ENCODE measurements at places on chromosomes 4 and X.
A peak's percentile ranks its signal among the peaks of the same experiment; 100 is the strongest.

- DNase-seq: no peak
These were observed 269.2 kb upstream of the DDX53 start for GRCh38 chrX:22730542-22730941.

- no peak for DNase-seq
These were observed 54.6 kb downstream of the C4orf50 start for GRCh38 chr4:5963611-5964010.

DNA sequence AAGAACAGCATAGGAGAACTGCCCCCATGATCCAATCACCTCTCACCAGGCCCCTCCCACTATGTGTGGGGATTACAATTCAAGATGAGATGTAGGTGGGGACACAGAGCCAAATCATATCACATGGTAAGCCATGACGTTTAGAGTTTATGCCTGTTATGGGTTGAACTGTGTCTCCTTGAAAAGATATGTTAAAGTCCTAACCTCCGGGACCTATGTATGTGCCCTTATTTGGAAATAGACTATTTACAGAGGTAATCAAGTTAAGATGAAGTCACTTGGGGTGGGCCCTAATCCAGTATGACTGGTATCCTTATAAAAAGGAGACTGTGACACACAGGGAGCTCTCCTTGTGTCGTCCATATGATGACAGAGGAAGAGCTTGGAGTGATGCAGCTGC is 25.2 kb upstream of the SLC2A9 start:
- DNase-seq: no peak

GRCh38 chr4:111120191-111120590 is 497.3 kb upstream of the PITX2 start:
- DNase-seq: no peak

- DNase-seq: no peak
These were observed 361.1 kb downstream of the TRAM1L1 start for GRCh38 chr4:116724249-116724648.

DNA sequence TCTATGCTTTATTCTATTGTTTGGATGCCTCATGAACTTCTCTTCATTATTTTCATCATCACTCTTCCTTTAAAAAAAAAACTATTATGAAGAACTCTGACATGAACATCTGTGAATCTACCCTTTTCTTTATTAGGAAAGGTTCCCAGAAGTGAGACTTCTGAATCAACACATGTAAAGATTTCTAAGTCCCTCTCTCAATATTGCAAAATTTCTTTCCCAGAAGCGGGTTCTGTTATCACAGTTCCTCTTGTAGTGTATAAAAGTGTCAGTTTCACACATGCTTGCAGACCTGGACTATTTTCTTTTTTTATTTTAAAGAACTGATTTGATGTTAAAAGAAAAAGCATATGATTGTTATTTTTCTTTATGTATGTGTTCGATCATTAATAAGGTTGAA is 330.8 kb upstream of the KLF3 start:
- DNase-seq: no peak

DNA sequence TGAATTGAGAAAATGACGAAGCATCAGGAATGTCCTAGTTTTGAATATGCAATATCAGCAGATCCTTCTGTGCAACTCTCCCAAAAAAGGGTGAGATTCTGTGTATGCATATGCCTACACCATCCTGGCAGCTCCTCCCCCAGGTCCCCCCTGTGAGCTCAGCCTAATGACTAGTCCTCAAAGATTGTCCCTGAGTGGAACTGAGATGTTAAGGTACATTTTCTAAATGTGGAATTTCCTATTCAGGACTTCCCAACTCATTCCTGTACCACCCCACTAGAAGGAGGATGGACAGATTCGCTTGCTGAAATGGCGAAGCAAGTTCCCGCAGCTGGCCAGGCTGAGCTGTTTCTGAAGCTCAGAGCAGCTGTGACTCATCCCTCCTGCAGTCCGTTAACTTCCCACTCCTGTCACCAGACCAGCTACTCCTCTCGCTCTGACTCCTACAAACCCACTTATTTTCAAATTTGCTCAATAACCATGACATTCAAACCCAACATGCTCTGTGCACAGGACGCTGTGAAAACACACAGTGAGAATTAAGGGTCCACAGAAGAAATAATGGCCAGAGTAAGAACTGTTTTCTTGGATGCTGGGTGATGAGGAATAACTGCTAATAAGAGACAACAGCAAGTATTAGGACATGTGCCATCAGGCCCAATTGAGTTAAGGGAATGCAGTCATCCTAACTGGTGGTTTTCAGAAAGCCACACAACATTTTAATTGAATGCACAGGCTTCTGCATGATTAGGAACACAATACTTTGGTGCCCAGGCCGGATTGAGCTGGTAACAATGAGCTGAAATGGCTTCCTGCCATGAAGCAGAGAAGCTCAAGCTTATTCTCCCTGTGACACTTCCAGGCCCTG is 40.0 kb upstream of the IRF2 start:
- no peak for DNase-seq

DNA sequence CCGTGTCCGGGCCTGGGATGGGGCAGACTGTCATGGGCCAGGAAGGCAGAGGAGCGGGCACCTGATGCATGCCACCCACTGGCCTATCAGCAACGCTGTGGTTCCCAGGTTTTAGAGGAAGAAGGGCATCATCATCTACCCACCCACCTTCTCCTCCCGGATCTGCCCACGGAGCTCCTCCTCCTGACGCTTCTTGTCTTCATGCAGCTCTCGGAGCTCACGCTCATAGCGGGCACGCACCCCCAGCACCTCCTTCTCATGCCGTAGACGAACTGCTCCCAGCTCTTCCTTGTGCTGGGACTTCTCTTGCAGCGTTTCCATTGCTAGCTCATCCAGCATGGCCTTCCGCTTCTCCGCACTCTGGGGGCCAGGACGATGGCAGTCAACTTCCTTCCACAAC is 11.4 kb upstream of the KCND1 start:
- no peak for DNase-seq

DNA sequence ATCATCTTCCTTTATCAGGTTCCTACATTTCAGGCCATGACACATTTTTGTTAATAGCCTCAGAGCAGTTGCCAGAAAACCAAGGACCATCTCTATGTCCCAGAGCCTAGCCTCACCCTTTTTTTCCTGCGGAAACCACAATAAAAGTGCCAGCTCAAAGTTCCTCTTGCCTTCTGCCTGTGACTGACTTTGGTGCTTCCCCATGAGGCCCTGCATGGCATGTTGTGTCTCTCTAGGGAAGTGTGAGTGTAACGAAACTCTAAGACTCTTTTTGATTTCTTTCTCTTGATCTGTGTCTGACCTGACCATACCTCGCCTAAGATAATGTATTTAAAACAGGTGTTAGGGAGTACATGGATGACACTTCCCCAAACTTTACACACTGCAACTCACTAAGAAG is 642.3 kb upstream of the BOD1L1 start:
- DNase-seq: no peak

DNA sequence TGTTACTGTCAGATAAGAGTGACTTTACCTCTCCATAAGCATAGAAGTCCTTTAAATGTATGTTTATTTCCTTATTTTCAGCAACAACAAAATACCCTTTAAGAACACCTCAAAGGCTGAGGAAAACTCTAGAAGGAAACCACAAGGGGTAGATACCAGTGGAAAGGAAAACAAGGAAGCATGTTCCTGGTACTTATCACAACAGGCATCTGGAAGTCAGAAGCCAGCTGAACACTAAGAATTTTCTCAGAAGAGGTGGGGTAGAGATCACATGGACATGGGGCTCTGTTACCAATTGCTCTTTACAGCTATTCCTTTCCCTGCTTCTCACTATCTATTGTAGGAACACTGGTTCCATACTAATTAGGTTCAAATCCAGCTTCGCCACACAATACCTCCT is 51.5 kb upstream of the BEND2 start:
- no peak for DNase-seq

- DNase-seq: no peak
These were observed 453.1 kb downstream of the CCSER1 start for GRCh38 chr4:90580326-90580725.

- DNase-seq: peak; percentile 10
These were observed 824.0 kb downstream of the RAPGEF2 start for GRCh38 chr4:159926871-159927270.

DNA sequence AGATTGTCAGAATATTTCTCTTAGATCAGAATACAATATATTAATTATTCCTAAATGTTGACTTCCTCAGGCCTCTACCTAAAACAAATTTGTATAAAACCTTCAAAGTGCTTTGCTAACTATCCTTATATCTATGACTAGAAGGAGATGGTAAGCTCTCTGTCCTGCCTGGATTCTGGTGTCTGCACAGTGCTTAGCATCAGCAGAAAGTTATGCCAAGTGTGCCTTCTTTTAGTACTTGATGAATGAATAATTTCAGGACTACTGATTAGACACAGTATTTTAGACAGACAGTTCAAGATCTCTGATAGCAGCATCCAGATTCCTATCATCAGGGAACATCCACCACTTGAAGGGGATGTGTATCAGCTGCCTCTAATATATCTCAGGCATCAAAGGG is 242.4 kb upstream of the TLL1 start:
- no peak for DNase-seq

DNA sequence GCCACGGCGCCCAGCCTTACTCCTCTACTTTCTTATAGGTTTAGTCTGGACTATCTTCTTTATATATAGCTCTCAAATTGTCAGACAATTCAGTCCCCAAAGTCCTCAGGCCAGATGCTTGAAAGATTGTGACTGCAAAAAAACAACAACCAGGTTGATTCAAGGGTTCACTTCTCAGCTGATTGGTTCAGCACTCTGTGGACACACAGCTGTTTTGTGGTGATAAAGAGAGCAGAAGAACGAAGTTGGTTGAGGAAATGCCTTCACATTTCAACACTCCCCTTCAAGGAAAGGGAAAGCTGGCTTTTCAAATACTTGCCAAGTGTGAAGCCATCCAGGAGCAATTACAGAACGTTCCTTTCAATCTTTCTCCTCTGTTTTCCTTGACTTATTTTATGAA is 166.8 kb downstream of the SHROOM3 start:
- DNase-seq: no peak

GRCh38 chr4:146255463-146255862 is 41.1 kb downstream of the REELD1 start:
- DNase-seq: no peak

- DNase-seq: no peak
These were observed 67.3 kb downstream of the AFAP1 start for GRCh38 chr4:7872264-7872771.

DNA sequence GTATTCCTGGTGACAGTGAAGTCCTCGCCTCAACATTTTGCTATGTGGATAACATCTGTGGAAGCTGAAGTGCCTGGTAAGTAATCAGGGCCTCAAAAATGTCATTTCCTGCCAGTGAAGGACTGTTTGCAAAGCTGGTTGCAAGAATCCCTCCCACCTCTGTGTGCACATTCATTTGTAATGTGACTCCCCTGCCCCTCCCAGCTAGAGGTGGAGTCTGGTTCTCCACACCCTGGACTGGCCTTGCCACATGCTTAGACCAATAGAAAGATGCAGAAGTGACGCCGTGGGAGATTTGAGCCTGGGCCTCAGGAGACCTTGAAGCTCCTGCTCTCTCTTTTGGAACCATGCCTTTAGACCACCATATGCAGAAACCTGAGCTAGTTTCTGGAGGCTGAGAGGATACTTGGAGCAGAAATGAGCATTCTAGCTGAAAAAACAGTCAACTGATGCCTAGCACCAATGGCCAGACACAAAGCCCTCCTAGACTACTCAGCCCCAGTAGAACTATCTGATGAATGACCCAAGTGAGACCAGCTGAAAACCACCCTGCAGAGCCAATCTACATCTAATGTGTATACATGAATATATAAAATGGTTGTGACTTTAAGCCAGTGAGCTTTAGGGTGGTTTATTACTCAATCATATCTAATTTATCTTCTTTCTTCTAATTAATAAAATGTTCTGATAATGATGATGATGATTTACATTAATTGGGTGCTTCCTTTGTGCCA is 47.8 kb upstream of the CRMP1 start:
- peak; percentile 13 for DNase-seq

GRCh38 chrX:15643786-15644559 is 20.6 kb downstream of the CLTRN start:
- DNase-seq: no peak

- DNase-seq: no peak
These were observed 20.0 kb downstream of the MID2 start for GRCh38 chrX:107845625-107846024.

- no peak for DNase-seq
These were observed 190.1 kb upstream of the GNPDA2 start for GRCh38 chr4:44916411-44916810.

- DNase-seq: no peak
These were observed 478.0 kb downstream of the KCNIP4 start for GRCh38 chr4:21470535-21470934.

GRCh38 chrX:148867596-148867995 is 367.2 kb downstream of the AFF2 start:
- no peak for DNase-seq

- DNase-seq: no peak
These were observed 504.5 kb downstream of the NLGN4X start for GRCh38 chrX:5724123-5724522.

- no peak for DNase-seq
These were observed 5.7 kb upstream of the DGAT2L6 start for GRCh38 chrX:70171624-70172023.

- no peak for DNase-seq
These were observed 12.9 kb downstream of the GPRIN3 start for GRCh38 chr4:89294573-89295269.

- DNase-seq: no peak
These were observed 166.5 kb downstream of the PRR32 start for GRCh38 chrX:126985981-126986380.

GRCh38 chr4:1183985-1184773 is 11.8 kb upstream of the SPON2 start:
- no peak for DNase-seq

GRCh38 chrX:134020910-134021309 is 35.5 kb upstream of the GPC3 start:
- DNase-seq: no peak

DNA sequence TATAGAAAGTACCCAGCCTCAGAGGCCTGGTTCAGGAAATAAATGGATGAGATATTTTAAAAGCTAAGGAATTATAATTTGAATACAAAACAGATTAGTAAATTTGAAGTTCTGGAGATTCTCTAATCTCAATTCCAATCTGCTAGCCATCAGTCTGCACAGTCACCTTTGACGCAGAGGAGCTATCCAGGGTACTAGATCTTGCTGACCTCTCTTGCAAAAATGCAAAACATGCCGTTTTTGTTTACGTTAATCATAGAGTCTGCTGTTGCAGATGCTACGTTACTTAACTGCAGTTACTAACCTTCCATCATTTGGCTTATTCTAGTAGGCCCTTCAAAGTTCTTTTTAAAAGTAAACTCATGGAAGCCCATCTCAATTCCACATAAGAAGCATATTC is 10.4 kb downstream of the CCSER1 start:
- DNase-seq: no peak

DNA sequence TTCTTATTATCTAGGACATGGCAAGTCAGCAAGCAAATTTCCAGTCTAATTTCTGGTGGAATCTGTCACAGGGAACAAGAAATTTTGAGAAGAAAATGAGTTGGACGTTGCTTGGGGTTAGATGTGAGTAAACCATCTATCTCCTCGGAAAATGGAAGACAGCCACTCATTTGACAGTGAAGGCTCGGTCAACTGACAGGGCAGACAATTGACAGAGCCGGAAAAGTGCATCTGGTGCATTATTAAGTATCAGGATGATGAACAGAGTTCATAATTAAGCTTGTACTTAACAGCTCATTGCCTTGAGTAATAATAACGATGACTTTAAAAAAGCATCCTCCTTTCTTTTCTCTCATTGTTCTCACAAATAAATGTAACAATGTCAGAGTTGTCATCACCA is 168.4 kb downstream of the MAD2L1 start:
- DNase-seq: no peak

All from HCT116 (cell line).